Activated naive CD4-positive, alpha-beta T cell treated with Interleukin-2 at 50 U/mL for 16 hours (primary cell): ENCODE measurements at places on chromosomes 16 and 17.

- no peak for DNase-seq
Observed at GRCh38 chr17:77887110-77887463, 71.4 kb upstream of the TNRC6C start.

DNA sequence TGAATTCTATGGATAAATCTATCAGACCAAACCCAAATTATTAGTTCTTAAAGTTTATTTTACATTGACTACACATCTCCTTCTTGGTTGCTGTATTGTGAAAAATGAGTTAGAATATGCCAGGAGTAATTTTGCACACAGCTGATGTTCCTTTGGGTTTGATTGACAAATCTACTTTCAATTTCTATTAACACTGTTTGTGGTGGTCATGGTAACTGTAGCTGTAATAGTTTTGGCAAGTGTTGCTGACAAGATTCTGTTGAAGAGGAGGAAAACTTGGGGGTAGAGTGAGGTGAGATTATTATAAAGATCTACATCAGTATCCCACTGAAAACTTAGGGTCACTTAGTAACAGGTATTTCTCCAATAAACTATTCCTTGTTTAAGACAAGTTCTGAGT is 30.3 kb downstream of the MRTFB start:
- DNase-seq, result no peak

DNA sequence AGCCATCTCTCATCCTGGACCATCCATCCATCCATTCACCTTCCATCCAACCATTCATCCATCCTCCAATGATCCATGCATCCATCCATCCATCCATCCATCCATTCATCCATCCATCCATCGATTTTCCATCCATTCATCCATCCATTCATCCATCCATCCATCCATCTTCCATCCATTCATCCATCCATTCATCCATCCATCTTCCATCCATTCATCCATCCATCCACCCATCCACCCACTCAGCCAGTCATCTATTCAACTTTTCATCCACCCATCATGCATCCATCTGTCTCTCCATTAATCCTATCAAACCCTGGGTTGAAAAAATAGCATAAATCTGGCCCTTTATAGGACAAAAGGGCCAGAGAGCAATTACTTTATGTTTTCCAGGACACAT is 158.3 kb upstream of the WSCD1 start:
- no peak for DNase-seq

DNA sequence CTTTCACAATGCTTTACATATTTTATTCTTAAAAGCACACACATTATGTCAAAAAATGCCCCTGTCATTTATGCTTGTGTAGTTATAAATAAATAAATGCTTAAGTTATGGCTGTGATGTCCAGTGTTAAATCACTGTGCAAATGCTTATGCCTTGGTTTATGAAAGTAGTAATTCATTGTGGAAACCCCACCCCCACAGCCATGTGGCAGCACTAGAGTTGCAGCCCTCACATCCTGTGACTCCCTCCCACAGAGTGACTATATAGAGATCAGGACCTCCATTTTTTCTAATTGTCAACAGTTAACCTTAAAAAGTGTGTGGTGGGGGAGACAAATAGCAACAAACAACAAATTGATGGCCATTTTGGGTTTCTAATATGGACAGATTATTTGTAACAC is 2.4 kb downstream of the SKAP1 start:
- DNase-seq, result peak; percentile 75

DNA sequence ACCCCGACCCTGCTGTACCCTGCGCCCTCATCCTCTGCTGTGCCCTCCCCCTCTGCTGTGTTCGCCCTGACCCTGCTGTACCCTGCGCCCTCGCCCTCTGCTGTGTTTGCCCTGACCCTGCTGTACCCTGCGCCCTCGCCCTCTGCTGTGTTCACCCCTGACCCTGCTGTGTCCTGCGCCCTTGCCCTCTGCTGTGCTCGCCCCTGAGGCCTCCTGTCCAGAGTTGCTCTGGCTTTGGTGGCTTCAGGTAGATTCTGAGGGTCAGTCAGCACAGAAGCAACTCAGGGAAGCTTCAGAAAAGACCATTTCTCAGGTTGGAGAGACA is 11.5 kb downstream of the ZNF276 start:
- no peak for DNase-seq
